ENCODE measurements at places on chromosomes 7 and 10.

GRCh38 chr7:123727071-123727837 is 21.5 kb downstream of the WASL start:
- DNase-seq, result no peak

- DNase-seq, result no peak
These were observed 1.9 kb downstream of the HGF start for GRCh38 chr7:81767926-81768325.

- DNase-seq, result no peak
These were observed 558.2 kb upstream of the GALNT17 start for GRCh38 chr7:70573696-70574095.

DNA sequence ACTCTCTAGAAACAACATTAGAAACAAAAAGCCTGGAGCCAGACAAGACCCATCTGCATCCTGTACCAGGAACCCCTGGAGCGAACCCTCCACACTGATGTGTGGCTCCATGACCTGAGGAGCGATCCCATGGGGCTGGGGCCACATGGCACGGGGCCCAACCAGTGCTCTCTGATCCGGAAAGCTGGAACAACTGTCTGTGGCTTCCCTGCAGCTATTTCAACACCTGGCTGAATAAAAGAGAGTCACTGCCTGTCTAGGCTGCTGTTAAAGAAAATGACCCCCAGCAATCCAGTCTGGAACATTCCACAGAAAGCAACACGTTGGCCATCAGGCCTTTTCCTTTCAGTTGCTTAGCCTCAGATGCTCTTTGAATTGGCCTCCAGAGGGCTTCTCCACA is 20.9 kb downstream of the UROS start:
- DNase-seq, result no peak

GRCh38 chr10:70915806-70916205 is 27.4 kb upstream of the PCBD1 start:
- no peak for DNase-seq

GRCh38 chr7:46725136-46725535 is 804.1 kb upstream of the IGFBP3 start:
- no peak for DNase-seq

DNA sequence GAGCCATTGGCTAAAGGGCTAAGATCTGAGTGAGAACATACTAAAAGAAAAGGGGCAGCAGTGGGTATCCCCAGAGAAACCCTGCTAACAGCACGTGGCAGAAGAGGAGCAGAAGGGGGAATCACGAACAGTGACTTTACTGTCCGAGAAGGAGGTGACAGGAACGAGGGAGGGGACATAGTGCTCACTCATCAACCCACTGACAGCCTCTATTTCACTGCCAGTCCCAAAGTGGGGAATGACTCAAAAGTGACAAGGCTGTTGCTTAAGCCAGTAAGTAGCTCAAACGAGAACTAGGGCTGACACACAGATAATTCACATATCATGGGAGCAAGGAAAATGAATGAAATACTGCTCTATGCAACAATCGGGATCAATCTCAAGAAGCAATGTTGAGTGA is 92.7 kb downstream of the RSU1 start:
- no peak for DNase-seq

- DNase-seq, result no peak
These were observed 6.2 kb downstream of the GPRIN2 start for GRCh38 chr10:46550076-46550790.
